ENCODE measurements at places on chromosomes 3 and 15.

GRCh38 chr15:91884606-91885005, 31.1 kb downstream of the SLCO3A1 start:
- no peak for DNase-seq

DNA sequence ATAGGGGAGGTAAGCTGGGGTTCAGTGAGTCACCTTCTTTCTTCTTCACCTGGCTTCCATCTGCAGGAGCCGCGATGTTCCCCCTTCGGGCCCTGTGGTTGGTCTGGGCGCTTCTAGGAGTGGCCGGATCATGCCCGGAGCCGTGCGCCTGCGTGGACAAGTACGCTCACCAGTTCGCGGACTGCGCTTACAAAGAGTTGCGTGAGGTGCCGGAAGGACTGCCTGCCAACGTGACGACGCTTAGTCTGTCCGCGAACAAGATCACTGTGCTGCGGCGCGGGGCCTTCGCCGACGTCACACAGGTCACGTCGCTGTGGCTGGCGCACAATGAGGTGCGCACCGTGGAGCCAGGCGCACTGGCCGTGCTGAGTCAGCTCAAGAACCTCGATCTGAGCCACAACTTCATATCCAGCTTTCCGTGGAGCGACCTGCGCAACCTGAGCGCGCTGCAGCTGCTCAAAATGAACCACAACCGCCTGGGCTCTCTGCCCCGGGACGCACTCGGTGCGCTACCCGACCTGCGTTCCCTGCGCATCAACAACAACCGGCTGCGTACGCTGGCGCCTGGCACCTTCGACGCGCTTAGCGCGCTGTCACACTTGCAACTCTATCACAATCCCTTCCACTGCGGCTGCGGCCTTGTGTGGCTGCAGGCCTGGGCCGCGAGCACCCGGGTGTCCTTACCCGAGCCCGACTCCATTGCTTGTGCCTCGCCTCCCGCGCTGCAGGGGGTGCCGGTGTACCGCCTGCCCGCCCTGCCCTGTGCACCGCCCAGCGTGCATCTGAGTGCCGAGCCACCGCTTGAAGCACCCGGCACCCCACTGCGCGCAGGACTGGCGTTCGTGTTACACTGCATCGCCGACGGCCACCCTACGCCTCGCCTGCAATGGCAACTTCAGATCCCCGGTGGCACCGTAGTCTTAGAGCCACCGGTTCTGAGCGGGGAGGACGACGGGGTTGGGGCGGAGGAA, 2.6 kb downstream of the ISLR2 start:
- no peak for DNase-seq

- DNase-seq = no peak
Observed at GRCh38 chr15:21261965-21262850, 178.1 kb downstream of the POTEB3 start.

GRCh38 chr15:68387381-68388143, 44.4 kb downstream of the ITGA11 start:
- DNase-seq = no peak

DNA sequence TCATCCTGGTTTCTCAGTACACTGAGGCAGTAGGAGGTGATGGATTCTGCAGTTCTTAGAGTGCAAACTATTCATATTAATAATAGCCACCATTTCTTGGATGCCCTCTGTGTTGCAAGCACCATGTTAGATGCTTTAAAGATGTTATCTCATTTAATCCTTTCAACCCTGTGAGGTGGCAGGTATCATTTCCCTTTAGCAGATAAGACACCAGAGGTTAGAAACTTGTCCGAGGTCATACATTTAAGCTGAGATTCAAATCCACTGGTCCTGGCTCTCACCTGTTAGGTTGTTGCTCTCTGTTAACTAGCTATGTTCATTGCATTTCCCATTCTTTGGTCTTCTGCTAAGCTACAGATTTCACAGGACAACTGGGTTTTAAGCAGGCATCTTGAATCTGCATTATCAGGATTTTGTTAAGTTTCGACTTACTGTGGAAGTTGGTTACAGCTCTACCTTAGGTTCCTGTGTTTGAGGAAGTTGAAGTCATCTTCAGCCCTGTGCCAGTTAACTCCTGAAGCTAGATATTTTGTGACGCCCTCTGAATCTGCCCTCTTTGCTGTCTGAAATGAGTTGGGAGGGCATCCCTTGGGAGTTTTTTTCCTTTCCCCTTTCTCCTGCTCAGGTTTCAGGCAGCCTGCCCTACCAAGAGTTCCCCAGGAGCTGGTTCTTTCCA, 6.4 kb downstream of the PDE8A start:
- DNase-seq = no peak

GRCh38 chr15:74988007-74988800, 7.2 kb upstream of the SCAMP5 start:
- no peak for DNase-seq

- no peak for DNase-seq
Observed at GRCh38 chr3:116951610-116952009, 242.0 kb downstream of the TUSC7 start.

- DNase-seq = peak; percentile 79
Observed at GRCh38 chr3:36677331-36678007, 86.9 kb downstream of the DCLK3 start.

DNA sequence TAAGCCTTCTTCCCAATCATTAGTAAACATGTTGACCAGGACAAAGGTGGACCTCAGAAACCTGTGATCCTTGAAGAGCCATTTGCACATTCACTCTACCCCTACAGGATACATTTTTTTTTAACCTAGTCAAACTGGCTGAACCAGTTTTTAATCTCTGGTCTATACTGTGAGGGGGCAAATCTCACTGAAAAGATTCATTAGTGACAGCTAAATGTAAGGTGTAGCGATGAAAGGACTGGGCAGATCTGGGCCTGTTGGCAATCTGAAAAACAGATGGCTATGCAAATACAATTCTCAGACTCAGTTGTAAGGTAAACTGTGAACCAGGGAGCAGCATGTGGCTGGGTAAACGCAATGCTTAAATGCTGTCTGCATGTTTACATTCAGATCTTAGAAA, 75.6 kb upstream of the SNTN start:
- DNase-seq = no peak

- no peak for DNase-seq
Observed at GRCh38 chr15:49116108-49116857, 39.1 kb downstream of the COPS2 start.

DNA sequence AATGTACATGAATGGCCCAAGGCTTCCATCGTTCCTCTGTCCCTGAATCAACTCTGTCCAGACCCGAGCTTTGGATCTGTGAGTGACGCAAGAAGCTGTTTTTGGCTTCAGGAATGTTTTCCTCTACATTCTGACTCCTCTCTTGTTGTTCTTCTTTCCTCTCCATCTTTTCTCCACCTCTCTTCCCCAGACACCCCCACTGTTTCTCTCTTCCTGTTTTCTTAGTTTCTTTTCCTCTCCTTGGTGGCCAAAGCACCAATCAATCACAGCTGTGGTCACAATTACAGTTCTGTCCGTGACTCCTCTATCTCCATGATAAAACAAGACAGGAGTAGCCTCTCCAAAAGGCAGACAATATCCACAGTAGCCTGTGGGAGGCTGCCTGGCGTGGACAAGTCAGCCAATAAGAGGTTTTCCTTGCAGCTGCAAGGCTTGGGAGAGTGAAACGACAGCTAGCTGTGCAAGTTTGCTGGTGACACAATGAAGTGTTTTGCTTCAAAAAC, 4.9 kb upstream of the TMEM212 start:
- peak; percentile 36 for DNase-seq

GRCh38 chr3:107620534-107620933, 97.8 kb downstream of the BBX start:
- DNase-seq = no peak

DNA sequence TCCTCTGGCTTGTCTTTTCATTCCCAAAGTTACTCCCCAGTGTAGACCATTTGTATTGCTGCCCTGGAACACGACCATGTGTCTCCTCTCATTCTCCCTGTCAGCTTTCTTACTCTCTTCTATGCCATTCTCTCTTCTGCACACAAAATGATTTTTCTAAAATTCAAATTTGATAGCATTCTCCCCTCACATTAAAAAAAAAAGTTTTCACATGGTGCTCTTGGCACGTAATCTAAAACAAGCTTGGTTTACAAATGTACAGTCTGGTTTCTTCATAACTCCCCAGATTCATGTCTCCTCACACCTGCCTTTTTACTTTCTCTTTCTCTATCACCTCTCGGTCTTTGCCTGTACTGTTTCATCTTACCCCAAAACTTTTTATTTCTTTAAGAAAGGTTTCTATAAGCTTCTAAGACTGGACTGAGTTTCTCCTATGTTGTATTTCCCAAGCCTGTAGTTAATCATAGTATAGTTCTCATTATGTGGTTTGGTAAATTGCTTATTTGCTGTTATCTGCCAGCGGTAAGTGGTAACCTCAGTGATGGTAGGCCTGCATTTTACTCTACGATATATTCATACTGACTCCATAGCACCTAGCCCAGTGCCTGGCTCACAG, 31.2 kb downstream of the BCHE start:
- DNase-seq = no peak

DNA sequence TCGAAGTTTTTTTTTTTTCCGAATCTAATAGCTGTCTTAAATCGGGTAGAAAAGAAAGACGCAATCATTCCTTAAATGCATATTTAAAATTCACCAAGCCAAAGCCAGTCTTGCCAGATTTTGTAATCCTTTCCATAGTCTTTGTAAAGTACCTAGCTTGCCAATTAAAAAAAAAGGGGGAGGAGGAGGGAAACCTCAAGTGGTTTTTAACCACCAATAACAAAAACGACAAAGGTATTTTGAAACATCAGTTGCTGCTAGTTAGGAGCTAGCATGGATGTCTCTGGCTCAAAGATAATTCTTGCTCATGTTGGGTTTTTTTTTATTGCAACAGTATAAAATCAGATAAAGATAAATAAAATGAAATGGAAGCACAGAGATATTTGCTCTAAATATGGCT, 187.9 kb downstream of the MECOM start:
- no peak for DNase-seq

DNA sequence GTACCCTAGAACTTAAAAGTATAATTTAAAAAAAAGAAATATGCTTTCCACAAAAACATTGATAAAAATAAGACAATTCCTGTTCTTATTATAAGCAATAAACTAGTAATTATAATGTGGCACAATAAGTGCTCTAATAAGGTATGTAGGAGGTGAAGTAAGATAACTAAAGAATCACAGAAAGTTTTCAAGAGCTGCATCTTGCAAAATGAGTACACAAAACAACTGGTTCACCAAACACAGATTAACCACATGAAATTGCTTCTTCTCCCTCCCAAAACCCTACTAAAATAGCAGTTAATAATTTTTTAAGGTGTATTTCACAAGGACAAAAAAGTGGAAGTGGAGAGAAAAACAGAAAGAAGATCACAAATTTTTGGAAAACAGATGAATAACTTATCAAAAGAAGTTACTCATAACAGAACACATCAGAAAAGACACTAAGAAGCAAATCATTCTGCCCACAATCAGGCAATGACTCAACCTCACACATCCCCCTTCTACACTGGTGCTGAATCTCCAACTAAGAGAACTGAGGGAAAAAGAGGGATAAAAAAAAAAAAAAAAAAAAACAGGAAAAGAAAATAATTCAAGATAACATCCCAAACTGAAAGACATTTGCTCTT, 64.2 kb downstream of the TBC1D5 start:
- peak; percentile 2 for DNase-seq

- DNase-seq = no peak
Observed at GRCh38 chr3:133763797-133764683, 17.8 kb downstream of the TF start.

DNA sequence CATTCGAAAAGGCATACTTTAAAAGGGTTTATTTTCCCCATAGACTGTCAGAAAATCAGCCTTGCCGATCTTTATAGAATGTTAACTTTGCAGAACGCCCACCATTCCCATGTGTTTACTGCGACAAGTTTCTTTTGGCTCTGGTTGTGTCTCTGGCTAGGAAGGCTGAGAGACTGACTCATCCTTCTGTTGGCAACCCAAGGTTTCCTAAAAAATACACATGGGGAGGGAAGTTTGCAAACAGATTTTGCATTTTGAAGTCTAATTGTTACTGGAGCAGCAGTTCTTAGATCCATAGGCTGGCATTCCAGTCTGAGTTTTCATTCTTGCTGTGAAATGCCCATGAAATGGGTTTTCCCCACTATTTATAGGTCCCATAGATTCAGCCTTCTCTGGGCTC, 37.9 kb upstream of the MINAR1 start:
- DNase-seq = no peak

- DNase-seq = no peak
Observed at GRCh38 chr15:38065721-38066345, 131.4 kb downstream of the TMCO5A start.

DNA sequence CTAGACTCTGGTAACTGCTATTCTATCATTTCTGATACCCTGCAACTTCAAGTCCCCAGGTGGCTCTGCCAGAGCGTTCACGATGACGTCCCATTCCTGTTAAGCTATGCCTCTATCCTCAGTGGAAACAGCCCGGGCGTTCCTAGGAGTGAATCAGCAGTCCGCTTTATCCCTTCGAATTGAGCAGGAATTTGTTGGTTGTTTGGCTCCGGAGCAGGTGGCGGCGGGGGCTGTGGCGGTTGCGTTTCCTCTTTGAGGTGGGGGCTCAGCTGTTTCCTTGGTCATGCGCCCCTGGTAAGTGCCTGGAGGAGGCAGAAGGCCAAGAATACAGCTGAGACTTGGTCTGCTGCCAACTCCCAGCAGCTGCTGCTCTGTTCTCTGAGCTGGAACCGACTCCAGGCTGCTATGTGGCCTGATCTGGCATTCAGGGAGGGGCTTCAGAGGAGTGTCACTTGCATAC, 25.2 kb downstream of the ARPP21 start:
- DNase-seq = no peak

DNA sequence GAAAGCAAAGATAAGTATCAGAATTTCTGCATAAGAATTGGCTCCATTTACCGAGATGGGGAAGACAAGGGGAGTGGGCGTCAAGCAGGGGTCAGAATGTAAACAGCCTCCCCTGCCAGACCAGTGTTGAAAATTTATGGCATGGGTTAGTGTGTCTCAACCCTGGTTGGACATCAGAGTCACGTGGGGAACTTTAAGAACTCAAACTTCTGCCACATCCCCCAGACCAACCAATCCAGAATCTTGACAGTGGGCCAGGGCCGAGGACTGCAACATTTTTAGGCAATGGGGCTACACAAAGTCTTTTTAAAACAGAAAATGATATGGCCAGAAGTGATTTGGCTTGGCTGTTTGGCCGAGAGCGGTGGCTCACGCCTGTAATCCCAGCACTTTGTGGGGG, 14.3 kb upstream of the MASP1 start:
- no peak for DNase-seq

DNA sequence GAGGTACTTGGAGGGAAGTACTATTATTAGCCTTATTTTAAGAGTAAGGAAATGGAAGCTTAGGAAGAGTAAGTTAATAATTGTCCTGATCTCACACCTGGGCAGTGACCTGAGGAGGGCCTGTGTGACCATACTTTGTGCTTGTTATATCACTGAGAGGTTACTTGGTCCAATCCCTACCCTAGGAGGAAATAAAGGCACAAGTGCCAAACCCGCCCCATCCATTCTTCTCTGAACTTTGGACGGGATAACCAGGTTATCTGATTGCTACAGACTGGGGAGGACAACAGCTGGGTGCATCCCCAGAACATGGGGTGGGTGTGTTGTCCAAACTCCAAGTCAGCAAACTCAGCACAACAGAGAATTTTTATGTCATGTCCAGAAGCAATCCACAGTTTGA, 77.7 kb upstream of the NR2E3 start:
- no peak for DNase-seq

GRCh38 chr3:26687466-26687865, 64.9 kb downstream of the LRRC3B start:
- DNase-seq = no peak

- DNase-seq = no peak
Observed at GRCh38 chr3:16433701-16434151, 79.8 kb downstream of the RFTN1 start.
